Right lobe of liver (tissue), 6 donors: ENCODE measurements at places on chromosomes 11 and 22.

DNA sequence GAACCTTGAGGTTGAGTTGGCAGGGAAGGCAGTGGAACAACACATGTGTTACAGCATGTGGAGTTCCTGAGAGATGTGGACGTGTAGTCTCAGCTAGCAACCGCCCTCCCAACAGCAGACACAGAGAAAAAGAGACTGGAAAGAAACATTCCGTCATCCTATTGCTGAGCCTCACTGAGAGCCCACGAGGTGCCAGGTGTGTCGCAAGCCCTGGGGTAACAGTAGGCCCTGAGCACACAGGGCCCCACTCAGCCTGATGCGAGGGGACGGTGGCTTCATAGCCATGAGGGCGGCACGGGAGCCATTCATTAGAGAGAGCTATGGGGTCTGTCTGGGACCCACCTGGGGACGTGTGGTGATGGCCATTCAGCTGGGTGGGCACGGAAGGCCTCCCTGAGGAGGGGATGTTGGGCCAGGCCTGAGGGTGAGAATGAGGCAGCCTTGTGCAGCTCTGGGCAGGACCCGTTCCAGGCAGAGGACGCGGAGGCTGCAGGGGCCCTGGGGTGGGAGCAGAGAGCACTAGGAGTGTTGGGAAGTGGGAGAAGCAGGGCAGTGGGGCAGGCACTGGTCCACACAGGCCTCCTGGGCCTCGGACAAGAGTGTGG, 26.2 kb downstream of the MPPED1 start:
- DNase-seq, result no peak

DNA sequence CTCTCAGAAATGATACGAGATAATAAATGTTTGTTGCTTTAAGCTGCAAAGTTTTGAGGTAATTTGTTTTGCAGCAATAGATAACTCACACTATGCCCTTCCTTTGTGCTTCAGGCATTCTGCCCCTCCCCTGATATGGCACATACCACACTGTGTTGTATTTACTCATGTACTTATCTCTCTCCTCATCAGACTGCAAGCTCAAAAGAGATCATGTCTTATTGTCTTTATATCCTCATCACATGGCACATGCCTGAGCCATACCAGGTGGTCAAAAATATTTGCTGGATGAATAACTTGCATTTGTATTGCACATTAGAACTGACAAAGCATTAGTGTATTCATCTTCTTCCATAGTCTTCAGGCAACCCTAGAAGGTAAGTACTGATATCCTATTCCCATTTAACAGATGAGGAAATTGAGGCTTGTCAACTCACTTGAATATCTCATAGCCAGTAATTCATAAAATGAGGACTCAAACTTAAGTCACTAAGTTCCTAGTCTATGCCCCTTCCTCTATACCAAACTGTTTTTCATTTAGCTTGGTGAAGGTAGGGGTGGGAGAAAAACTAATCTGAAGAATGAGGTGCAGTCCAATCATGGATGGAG, 83.9 kb upstream of the EED start:
- no peak for DNase-seq

DNA sequence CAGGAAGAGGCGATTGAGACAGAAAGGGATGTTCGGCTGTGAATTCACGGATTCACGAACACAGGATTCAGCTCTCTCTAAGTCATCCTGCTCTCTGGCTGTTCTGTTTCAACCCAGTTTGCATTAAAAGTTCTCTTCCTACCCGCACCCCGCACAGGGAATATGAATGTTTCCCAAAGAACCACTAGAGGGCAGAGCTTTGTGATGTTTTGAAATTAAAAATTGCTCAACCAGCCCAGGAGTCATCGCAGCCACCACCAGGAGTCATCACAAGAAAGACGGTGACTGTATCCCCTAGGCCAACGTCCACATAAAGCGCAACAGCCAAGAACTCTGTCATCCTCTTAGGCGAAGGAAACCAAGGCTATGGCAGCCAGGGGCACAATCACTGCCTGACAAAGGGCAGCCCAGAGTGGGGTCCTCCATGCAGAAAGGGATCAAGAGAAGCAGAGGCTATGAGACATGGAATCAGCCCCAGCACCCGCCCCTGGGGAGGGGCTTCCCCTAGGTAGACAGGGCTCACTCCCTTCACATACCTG, 122.4 kb downstream of the WT1 start:
- no peak for DNase-seq

- DNase-seq, result no peak
Observed at GRCh38 chr11:12668166-12668565, 6.1 kb upstream of the TEAD1 start.

DNA sequence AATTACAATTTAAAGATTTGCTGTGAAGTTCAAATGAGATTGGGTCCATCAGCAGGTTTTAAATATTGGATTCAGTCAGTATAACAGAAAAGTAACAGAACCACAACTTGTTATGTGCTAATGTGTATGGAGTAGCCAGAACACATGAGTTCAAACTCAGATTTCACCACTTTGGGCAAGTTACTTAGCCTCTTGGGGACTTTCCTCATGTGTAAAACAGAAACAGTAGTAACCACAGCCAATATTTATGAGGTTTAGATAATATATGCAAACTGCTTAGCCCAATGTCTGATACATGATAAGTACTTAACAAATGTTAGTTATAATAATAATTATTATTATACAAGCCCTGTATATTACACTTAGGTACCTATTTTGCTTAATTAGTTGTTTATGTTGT, 21.8 kb upstream of the SLC5A12 start:
- DNase-seq, result no peak

DNA sequence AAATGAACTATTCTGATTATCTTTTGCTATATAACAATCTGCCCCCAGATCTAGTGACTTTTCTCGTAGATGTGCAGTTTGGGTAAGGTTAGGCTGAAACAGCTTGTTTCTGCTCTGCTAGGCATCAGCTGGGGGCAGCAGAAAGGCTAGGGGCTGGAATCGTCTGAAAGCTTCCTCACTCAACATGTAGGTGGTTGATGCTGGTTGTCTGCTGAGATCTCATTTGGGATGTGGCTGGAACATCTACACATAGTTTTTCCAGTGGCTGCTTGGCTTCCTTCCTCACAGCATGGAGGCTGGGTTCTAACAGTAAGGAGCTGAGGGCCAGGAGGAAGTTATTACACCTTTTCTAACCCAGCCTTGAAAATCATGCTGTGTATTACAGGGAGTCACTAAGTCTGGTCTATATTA, 30.2 kb downstream of the USP47 start:
- DNase-seq, result no peak

GRCh38 chr11:24478718-24479117, 18.1 kb upstream of the LUZP2 start:
- DNase-seq, result no peak

GRCh38 chr11:86726118-86726753, 53.8 kb upstream of the ME3 start:
- DNase-seq, result no peak

DNA sequence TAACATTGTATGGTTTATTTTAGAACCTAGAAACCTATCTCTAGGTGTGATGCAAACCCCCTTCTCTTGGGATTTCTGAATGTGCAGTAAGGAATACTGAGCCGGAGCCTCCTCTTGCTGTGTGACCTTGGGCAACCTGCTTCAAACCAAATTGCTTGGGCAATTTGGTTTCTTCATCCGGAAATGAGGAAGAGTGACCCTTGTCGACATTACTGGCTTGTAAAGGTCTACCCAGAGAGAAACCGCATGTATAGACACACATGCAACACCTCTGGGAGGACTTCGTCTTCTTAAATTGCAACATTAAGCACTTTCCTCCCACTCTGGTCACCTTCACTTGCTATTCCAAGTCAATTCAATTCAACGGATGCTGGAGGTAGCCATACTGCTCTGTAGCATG, 19.6 kb upstream of the TP53I11 start:
- no peak for DNase-seq

GRCh38 chr11:86416494-86416893, 41.8 kb downstream of the CCDC81 start:
- DNase-seq, result no peak

- DNase-seq, result no peak
Observed at GRCh38 chr11:17505146-17505545, 28.5 kb upstream of the ABCC8 start.

DNA sequence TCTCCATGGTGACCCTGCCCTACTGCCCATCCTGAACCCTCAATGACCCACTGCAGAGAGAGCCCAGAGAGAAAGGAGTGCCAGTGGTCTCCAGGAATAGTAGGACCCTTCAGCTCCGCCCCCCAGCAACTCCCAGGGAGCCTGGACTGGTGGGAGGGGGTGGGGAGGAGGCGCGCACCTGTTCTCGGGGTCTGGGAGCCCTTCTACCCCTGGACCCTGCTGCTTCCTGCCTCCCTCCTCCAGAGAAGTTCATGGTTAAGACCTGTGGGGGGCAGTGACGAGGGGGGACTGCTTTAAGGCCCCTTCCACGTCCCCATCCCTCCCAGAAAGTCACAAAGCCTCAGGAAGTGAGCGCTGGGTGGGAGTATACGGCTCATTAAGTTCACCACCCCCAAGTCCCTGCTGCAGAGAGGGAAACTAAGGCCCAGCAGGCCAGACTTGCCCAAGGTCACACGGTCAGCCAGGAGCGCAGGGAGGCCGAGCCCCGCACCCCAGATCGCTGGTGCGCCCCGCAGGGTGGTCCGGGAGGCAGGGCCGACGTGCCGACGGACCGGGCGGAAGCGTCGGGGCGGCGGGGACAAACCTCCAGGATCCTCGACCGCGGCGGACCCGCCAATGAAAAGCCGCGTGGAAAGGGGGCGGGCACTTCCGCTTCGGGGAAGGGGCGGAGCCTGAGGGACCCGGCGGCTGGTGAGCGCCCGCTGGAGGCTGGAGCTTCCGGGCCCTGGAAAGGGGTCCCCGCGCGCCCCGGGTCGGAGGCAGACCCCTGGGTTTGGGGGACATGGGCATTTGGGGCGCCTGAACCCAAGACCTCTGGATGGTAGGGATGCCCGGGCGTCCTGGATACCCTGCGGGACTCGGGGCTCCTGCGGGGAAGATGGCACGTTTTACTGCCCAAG, at the start of the genes NUDT22 and TRPT1:
Gene NUDT22, plus strand, starts transcription at position 667 of the 899 bp plus-strand sequence. CDS start 379 bp downstream, outside the sequence.
Gene TRPT1, minus strand, starts transcription at position 579 of the 899 bp plus-strand sequence. Its CDS starts 326 bp downstream, at position 253.
- peak; percentile 94 for DNase-seq

GRCh38 chr22:40423882-40424640, 53.7 kb downstream of the SGSM3 start:
- DNase-seq, result no peak

DNA sequence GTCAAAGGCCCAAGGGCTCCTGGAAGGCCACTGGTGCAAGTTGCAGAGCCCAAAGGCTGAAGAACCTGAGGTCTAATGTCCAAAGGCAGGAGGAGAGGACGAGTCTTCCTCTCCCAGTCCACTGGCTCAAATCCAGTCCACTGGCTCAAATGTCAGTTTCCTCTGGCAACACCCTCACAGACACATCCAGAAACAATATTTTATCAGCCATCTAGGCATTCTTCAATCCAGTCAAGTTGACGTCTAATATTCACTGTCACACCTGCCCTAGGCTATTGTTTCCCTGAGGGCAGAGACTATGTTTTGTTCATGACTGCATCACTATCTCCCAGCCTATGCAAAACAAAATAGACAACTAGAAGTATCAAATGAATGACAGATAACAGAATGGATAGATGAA, 148.1 kb downstream of the SPON1 start:
- DNase-seq, result no peak

DNA sequence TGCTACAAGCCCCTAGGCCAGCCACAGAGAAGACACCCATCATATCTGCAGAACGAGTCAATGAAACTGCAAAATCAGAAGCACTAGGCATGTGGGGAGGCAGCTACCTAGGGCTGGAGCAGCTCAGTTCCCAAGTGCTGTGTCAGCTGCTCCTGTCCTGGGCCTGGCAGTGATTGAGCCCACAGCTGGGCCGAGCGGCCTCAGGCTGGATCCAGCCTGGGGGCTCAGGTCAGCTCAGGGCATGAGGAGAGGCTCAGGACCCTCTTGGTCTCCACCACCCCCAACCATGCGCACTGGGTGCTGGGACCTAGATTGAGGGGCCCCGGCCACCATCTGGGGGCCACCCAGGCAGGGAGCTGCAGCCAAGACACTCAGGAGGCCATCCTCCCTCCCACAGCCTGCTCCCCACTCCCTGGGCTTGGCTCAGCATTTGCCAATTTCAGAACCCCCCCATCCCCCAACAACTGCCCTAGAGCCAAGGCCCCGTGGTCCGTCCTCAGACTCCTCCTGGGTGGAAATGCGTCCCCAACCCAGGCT, 2.4 kb upstream of the TNNT3 start:
- DNase-seq, result no peak

GRCh38 chr22:28904211-28904896, 21.0 kb downstream of the ZNRF3 start:
- DNase-seq, result no peak

- no peak for DNase-seq
Observed at GRCh38 chr11:77230878-77231605, 70.4 kb downstream of the GDPD4 start.

DNA sequence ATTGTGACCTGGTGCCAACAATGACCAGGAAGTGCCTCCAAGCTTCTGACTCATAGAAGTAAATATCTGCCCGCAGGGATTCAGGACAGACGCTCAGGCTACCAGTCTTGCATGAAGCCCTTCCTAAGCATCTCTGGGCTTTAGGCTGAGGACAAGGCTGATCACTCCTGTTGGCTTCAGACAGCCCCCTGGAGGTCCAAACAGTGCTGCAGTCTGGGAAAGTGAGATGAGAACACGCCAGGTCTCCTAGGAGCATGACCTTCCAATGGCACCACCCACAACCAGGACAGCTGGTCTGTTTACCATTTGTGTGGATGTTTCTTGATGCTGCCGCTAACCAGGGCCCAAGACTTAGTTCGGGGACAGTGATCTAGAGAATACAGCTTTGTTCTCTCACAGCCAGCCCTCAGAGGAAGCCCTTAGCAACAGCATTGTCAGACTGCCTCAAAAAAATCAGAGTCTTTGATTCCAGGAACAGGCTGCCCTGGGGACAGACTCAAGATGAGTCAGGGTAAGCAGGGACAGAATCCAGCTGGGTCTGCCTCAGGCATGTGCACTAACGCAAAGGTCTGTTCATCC, 111.2 kb downstream of the ZNF280B start:
- DNase-seq, result no peak

DNA sequence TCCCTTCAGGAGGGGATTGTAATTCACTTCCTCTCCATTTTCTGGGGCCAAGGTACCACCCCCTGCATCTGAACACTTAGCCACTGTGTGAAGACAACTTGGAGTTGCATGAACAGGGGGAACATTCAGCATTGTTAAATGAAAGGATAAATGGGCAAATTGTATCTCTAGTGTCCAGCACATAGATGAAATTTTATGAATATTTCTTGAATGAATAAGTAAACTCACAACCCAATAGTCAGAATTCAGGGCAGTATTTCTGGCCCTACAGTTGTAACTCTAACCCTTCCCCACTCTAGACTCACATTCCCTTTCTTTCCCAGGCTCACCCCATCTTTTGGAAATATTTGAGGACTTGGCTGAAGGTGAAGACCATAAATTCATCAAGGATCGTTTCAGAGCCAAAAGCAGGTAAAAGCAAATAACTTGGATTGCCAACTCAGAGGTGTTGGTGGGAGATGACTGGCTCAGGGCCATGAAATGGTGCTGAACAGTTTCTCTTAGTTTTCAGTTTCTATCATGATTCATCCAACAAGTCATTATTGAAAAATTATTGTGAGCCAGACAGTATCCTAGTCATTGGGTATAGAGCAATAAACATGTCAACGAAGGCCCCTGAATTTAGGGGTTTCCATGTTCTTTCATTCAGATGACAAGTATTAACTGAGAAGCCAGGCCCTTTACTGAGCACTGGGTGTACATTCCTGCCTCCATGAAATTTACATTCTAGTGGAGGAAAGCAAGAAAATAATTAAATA, 33.3 kb upstream of the ZC3H12C start:
- DNase-seq, result no peak
